GM18507 (cell line): ENCODE measurements at places on chromosomes 2 and 18.

GRCh38 chr2:170101789-170102188 lies 76.2 kb upstream of the MYO3B start:
- no peak for DNase-seq

GRCh38 chr2:120442541-120442922 lies 96.6 kb downstream of the INHBB start:
- no peak for DNase-seq

DNA sequence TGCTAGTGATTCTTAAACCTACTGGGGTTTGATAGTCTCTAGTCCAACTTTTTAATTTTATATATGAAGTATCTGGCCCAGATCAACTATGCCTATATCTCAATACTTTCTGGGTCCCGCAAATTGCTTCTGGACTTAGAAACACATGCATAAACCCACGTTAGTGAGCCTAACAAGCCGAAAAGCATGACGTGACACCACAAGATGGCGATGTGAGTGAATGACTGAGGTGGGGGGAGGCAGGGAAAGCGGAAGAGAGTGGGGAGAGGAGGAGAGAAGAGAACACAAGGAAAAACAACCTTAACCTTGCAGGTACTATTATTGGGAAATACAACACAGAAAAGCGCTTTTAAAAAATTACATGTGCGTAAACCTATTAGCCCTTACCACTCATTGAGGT lies 13.8 kb downstream of the PDIA6 start:
- DNase-seq: no peak

DNA sequence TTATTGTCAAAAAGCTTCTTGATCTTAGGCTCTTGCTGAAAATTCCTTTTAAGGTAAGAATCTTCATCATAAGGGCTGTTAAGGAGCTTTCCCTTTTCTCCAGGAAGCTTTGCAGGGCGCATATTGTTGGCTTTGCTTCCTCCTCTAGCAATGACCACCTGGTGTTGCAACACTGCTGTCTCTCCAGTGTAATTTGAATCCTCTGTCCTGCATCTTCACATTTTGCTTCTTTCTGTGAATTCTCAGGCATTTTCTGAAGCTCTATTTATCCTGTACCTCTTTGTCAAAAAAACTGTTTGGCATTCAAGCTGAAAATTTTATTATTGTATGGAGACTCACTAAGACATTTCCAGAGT lies 533.1 kb upstream of the CHAC2 start:
- no peak for DNase-seq

GRCh38 chr2:24342110-24342910 lies 18.0 kb downstream of the ITSN2 start:
- DNase-seq: no peak

DNA sequence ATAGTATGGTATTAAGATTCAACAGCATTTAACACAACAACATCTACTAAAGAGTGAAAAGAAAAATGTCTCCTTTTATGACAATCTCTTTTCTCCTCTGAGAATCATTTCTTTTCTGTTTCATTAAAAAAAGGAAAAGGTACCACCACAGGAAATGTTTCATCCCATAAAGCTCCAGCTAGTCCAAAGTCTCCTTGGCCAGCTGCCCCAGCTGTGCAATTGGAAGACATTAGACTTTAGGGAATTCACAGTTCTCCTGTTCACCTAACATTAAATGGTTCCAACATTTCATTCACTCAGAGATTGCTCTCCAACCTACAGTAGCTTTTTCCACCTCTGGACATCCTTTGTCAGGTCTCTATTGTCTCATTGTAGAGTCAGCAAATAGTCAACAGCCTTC lies 78.7 kb upstream of the YPEL5 start:
- DNase-seq: no peak

DNA sequence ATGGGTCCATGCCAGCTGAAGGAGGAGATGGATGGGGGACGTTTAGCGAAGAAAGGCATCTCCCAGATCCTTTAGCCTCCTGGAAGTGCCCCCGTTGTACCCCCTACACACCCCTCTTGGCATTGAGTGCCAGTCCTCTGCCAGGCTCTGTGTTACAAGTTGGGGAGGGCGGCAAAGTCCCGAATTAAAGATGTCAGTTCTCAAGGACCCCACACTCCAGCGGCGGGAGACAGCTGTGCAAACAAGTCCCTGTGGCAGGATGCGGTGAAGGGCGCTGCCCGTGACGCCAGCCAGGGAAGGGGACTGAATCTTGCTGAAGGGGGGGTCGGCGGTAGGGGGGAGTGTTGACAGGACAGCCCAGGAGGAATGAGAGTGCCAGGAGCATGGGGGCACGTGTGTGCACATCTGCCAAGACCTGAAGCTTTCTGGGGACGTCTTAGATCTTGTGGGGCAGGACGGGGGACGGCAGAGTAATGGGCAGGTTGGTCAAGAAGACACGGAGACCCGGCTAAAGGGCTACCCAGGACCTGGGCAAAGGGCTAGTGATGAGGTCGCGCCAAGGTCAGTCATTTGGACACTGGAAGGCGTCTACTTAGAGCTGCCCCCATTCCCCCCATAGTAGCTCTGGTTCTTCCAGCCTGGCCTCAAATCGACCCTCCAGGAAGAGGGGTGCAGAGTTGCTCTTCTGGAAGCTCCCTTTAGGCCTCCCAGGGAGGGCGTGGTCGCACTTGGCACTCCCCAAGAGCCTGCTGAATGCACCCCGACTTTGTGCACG lies 2.8 kb upstream of the CTDSP1 start:
- DNase-seq: no peak

GRCh38 chr2:140949932-140950331 lies 1180.9 kb downstream of the LRP1B start:
- DNase-seq: no peak

DNA sequence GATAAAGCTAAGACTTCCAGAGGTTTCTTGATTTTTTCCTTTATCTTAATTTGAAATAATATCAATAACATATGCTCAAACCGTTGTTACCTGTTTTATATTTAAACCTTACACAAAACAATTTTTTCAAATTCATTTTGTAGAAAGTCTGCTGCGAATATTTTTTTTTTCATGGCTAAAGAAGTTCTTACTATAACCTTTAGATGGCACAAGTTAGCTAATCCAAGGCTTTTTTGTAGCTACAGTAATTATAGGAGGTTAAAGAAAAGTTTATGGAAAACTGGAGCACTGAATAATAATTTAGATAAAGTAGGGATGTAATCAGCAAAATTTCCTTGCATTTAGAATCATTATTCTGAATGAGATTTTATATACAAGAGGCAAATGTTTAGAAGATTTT lies 78.0 kb upstream of the PNPT1 start:
- no peak for DNase-seq

DNA sequence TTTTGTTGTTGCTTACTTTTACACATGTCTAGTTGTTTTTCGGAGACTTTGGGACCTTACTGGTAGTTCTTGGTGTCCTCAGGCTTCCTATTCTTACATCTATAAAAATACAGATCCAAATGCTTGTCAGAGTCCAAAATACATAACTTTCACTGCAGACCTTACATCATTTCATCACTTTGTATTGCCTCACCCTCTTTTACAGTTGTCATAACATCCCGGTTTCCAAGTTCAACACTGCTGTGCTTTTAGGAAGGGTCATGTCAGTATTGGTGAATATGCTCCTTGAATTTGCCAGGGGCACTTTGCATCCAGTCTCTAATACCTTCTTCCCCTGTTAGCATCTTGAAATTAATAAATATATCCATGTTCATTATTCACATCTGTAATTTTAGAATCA lies 518.2 kb upstream of the RAB12 start:
- no peak for DNase-seq

DNA sequence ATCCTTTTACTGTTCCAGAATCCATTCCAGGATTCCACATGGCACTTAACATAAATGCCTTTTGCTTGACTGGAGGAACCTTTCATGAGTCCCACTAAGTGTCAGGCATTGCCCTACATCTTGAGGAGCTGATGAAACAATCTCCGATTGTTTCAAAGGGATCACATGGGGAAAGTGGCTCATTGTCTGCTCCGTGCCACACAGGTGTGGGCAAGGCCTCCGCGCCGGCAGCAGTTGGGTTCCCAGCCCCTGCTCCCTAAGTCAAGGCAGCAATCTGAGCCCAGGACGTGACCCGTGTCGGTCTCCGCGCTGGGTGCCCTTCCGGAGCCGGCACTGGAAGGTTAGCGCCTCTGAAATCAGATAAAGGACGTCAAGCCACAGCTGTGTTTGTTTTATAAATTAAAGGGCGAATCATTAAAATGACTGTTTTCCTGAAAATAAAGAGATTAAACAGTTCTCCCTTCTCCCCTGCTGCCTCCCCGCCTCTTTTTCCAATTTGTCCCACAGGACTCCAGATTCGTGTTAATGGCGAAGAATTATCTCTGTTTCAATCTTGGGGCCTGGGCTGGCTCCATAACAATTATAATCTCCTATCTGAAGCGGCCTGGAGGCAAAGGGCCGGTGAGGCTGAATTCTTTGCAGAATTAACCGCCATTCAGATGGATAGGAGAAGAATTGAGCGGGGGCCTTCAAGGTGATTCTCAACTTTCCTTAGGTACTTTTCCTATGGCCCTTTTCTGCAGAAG lies 84.3 kb upstream of the FZD7 start:
- DNase-seq: no peak

- DNase-seq: no peak
Measured at GRCh38 chr18:59041819-59042815, 97.6 kb upstream of the SEC11C start.
